ENCODE measurements at places on chromosomes 11 and 22. TPM values are rescaled to one million over a fixed set of nuclear protein-coding genes. Genes with fewer than 3 reads are reported as not detected.

Gene SCGB2A2
- total RNA-seq: not detected

Gene CTTN
- 281 TPM for total RNA-seq

Gene OR52H1
- total RNA-seq: not detected

Gene MS4A3
- total RNA-seq: not detected

Gene GTSE1
- total RNA-seq: 21.9 TPM

Gene OR4C46
- total RNA-seq: not detected

Gene MAPK1
- 45.5 TPM for total RNA-seq

Gene GAB4
- not detected for total RNA-seq

Gene NXPE4
- not detected for total RNA-seq

Gene OR5AR1
- not detected for total RNA-seq

Gene OR5M11
- not detected for total RNA-seq

Gene SLC5A1
- not detected for total RNA-seq

Gene FGF4
- total RNA-seq: not detected

Gene APOC3
- not detected for total RNA-seq

Gene AQP11
- 0.20 TPM for total RNA-seq

Gene INPP5J
- not detected for total RNA-seq

Gene GPHA2
- not detected for total RNA-seq

Gene FOSL1
- total RNA-seq: 125 TPM

Gene HORMAD2
- total RNA-seq: not detected

Gene TENM4
- not detected for total RNA-seq

Gene NAALADL1
- 6.2 TPM for total RNA-seq

Gene TPBGL
- not detected for total RNA-seq

Gene SCGB1C1
- not detected for total RNA-seq

Gene HEPACAM
- total RNA-seq: not detected

Gene SHANK2
- not detected for total RNA-seq

Gene RCN1
- total RNA-seq: 286 TPM
